COR-L47 (cell line): ENCODE measurements at places on chromosomes 12 and 14.

- DNase-seq: no peak
Measured at GRCh38 chr14:75720842-75721498, 59.9 kb downstream of the TTLL5 start.

GRCh38 chr14:59918824-59919569 lies 947 bp upstream of the LRRC9 start:
- DNase-seq: peak; percentile 18

DNA sequence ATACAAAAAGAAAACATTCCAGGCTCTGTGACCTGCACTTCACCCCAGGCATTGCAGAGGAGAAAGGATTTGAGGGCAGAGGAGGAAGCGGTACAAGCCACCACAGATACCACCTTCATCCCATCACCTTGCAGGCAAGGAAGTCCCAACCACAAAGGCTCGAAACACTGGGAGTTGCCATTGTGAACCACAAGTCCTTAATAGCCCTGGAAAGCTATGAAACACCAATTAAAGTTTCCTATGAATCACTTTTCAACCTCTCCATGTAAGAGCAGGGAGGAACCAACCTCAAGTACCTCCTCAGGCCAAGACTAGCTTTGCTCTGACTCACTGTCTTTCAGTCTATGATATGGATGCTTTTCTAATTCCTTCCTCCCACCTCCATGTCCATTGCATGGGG lies 27.0 kb downstream of the MAP3K9 start:
- DNase-seq: no peak

DNA sequence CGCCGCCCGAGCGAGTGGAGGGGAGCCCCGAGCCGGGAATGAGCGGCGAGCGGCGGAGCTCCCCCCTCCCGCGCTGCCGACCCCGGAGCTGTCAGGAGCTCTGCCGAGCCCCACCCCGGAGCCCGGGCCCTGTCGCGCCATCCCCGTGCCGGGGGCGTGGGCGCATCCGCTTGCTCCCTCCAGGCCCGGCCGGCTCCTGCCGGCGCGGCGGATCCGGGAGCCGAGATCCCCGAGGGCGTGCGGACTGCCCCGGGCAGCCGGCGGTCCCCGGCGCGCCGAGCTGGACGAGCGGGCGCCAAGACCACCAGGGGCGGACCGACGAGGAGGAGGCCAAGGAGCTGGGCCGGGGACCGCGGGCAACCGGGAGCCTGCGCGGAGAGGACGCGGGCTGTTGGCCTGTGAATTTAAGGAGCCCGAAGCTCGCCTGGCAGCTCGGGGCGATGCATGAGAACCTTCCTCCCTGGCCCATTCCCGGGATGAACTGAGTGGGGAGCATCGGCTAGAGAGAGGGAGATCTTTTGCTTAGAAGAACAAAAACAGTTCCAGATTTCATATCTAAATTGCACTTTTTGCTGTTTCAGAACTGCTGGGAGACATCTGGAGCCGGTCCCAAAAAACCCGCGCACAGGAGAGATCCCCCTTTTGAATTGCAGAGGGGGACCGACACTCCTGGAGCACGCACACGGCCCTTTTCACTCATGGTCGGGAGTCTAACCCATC lies 2.0 kb downstream of the PTHLH start:
- no peak for DNase-seq

GRCh38 chr12:72610342-72610741 lies 338.2 kb downstream of the TRHDE start:
- no peak for DNase-seq

GRCh38 chr14:104974665-104975390 lies 3.3 kb downstream of the AHNAK2 start:
- no peak for DNase-seq

DNA sequence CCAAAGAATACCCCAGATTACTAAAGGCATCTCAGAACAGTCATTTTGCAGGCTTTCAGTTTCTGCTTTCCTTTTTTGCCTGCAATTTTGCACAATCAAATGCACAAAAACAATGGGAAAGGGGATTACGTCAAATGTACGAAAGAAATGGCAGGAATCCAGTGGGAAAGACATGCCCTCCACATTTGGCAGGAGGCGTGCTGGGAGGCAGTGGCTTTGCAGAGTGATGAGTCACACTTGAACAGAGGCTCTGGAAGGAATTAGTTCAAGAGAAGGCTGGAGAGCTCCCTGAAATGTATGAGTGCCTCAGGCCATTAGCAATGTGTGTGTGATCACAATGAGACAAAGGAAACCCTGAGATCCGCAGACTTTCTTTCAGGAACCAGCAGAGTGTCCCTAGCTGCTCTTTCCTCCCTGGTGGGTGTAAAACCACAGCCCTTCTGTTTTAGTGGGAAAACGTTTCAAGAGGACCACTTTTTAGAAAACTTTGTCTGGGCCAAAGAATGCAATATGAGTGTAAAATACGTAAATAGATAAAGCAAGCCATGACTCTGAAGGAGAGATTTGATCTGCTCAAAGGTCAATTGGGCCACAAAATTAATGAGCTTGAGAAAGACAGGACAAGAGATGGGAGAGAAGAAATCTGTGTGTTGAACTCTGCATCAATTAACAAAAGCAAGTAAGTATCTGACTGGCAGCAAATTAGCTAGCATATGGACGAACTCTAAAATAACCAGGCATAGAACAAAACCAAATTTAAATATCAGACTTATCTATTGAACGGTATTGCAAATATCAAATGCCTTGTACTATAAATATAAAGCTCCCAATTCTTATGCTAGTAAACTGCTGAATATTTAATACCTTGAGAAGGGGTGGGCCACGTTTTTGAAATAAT lies 155.4 kb upstream of the PDE3A start:
- DNase-seq: peak; percentile 66

DNA sequence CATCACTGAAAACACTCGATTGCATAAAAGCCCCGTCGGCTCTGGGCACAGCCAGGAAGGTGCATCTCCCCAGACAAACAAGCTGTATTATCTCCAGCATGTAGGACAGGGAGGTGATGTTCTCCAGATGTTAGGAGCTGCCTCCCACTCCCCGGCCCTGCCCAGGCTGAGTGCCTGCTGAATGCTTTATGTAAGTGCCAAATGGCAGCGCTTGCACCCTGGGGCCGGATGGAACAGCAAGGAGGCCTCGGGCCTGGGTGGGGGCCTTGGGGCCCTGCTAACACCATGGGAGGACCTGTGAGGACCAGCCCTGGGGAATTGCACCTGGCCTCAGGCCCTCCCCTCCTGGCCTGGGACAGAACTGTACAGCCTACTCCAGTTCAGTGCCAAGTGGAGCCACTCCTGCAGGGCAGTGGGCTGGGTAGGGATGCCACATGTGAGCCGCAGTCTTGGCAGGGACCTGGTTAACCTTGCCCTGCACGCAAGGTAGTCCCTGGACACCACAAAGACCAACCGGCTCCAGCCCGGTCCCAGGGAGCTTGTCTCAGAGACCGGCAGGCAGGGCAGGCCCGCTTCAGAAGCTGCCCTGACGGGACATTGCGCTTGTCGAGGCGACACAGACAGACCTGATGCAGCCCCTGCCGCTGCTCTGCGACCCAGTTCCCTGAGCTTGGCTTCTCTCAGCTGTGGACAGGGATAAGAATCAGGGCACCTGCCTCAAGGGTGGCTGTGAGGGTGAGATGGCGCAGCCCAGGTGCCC lies 35.3 kb upstream of the PPP1R13B start:
- no peak for DNase-seq
